ENCODE measurements at places on chromosomes 7 and 10. TPM values are rescaled to one million over a fixed set of nuclear protein-coding genes. Genes with fewer than 3 reads are reported as not detected.

GRCh38 chr10:123361832-123362231 lies 207.6 kb downstream of the BUB3 start:
- no peak for DNase-seq
- no peaks in the 10 kb centered on the region for H3K4me1 ChIP-seq
- H3K27ac ChIP-seq: no peak overlapping the region
- H3K4me3 ChIP-seq: no peak overlapping the region

- H3K36me3 ChIP-seq: no peaks in the 10 kb centered on the region
- H3K27ac ChIP-seq: no peak overlapping the region
- H3K4me1 ChIP-seq: no peaks in the 10 kb centered on the region
- no peak overlapping the region for H3K4me3 ChIP-seq
Measured at GRCh38 chr10:86139066-86139657, 227.4 kb downstream of the GRID1 start.

GRCh38 chr10:30804478-30805055 lies 175.0 kb upstream of the LYZL2 start:
- H3K27me3 ChIP-seq: no peaks in the 10 kb centered on the region
- no peak overlapping the region for H3K4me3 ChIP-seq
- DNase-seq: no peak
- peaks cover 7% of the 10 kb centered on the region for H3K4me1 ChIP-seq
- no peaks in the 10 kb centered on the region for H3K36me3 ChIP-seq

DNA sequence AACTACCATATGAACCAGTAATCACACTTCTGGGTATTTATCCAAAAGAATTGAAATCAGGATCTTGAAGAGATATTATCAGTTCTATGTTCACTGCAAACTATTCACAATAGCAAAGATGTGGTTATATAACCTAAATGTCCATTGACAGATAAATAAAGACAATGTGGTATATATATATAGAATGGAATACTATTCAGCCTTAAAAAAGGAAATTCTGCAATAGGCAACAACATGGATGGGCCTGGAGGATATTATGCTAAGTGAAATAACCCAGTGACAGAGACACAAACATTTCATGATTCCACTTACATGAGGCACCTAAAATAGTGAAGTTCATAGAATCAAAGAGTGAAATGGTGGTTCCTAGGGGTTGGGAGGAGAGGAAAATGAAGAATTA lies 90.6 kb upstream of the CDK1 start:
- no peak overlapping the region for H3K4me3 ChIP-seq
- no peak for DNase-seq
- no peaks in the 10 kb centered on the region for H3K36me3 ChIP-seq
- no peaks in the 10 kb centered on the region for H3K4me1 ChIP-seq
- H3K27ac ChIP-seq: no peak overlapping the region

- no peaks in the 10 kb centered on the region for H3K27me3 ChIP-seq
- no peak overlapping the region for H3K4me3 ChIP-seq
- peaks cover 14% of the 10 kb centered on the region for H3K36me3 ChIP-seq
- no peak overlapping the region for H3K27ac ChIP-seq
- no peaks in the 10 kb centered on the region for H3K4me1 ChIP-seq
Measured at GRCh38 chr10:5648494-5649457, 17.6 kb downstream of the ASB13 start.

DNA sequence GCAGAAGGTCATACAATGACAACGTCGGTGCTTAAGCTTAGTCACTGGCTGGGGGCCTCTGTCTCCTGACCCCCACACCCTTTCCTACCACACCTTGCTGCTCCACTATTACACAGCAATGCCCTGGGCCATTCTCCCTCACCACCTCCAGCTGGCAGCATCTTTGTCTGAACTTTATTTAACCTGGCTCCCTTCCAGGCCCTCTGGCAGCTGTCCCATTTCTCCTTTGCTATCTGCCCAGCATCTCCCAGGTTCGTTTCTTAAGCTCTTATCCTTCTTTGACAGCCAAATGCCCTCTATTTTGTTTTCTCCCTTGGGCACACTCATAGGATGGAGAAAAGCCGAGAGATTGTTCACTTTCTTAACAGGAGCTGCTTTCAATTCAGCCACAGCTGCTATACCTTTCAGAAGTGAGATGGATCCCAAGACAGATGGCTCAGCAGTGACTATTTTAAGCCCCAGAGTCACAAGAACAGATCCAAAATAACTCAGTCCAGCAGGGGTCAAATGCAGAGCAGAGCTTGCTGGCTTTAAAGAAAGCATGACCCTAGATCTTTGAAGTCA lies 1277.1 kb upstream of the AUTS2 start:
- H3K4me3 ChIP-seq: no peak overlapping the region
- H3K27ac ChIP-seq: no peak overlapping the region
- no peaks in the 10 kb centered on the region for H3K36me3 ChIP-seq

- no peaks in the 10 kb centered on the region for H3K27me3 ChIP-seq
- no peak overlapping the region for H3K4me3 ChIP-seq
- H3K27ac ChIP-seq: no peak overlapping the region
- peaks cover 8% of the 10 kb centered on the region for H3K4me1 ChIP-seq
- no peaks in the 10 kb centered on the region for H3K36me3 ChIP-seq
Measured at GRCh38 chr10:24891823-24892222, 60.6 kb downstream of the PRTFDC1 start.

ZCWPW1 gene
- total RNA-seq: 6.2 TPM

LRRC18 gene
- 2.2 TPM for total RNA-seq

DNA sequence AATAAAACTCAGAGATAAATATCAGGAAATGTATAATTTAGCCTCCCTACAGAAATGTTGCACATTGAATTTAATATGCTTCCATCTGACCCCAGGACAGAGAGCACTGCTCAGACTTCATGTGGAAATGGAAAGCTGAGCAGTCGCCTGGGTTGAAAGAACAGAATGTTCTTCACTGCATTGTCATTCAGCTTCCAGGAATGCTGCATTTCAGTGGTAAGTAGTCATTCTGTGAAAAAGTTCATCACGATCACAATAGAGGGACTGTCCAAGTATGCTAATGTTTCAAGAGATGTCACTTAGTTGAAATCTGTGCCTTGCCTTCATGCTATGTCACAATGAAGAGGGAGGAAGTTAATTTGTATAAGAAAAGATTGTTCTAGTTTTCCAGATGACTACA lies 147.3 kb downstream of the NRCAM start:
- no peak for DNase-seq
- H3K27me3 ChIP-seq: no peaks in the 10 kb centered on the region
- H3K4me3 ChIP-seq: no peak overlapping the region
- peaks cover 7% of the 10 kb centered on the region for H3K4me1 ChIP-seq
- no peaks in the 10 kb centered on the region for H3K36me3 ChIP-seq
- H3K27ac ChIP-seq: no peak overlapping the region

GRCh38 chr7:121480058-121480457 lies 84.0 kb upstream of the FAM3C start:
- no peak overlapping the region for H3K27ac ChIP-seq
- H3K27me3 ChIP-seq: no peaks in the 10 kb centered on the region
- H3K4me1 ChIP-seq: no peaks in the 10 kb centered on the region
- no peak overlapping the region for H3K4me3 ChIP-seq
- no peaks in the 10 kb centered on the region for H3K36me3 ChIP-seq

DNA sequence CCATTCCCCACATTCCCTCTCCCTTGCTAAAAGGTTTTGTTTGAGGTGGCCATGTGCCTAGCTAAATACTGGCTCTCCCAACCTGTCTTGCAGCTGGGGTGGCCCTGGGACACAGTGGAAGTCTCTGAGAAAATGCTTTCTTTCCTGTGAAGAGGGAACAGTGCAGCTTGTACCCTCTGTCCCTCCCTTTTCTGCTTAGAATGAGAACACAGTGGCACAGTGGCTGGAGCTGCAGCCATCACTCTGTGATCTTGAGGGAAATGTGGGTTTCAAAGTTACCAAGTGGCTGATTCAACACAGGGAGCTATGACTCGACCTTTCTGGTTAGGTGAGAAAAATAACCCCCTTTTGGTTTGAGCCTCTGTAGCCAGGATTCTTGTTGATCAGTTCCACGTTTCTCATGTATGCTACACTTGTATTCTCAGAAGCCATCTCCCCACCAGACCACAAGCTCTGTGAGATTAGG lies 62.7 kb upstream of the CARD11 start:
- no peaks in the 10 kb centered on the region for H3K4me1 ChIP-seq
- H3K36me3 ChIP-seq: no peaks in the 10 kb centered on the region

DNA sequence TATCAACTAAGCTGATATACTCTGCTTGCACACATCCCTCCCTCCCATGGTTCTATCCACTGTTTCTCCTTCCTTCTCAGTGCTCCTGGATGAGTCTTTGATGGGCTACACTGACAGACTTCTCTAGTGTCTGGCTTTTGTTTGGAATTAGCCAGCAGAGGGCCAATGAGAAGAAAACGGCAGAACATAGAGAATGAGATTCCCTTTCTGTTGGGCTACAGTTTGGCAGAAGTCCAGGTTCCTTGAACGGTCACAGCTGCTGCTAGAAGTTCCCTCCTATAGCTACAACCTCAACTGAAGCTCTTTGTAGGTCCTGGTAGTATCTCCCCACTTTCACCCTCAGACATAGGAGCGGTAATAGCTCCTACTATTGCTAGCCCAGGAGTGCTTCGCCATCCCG lies 251.1 kb upstream of the LRRN3 start:
- H3K4me3 ChIP-seq: no peak overlapping the region
- H3K36me3 ChIP-seq: no peaks in the 10 kb centered on the region
- H3K27me3 ChIP-seq: no peaks in the 10 kb centered on the region
- DNase-seq: no peak
- H3K27ac ChIP-seq: no peak overlapping the region

GRCh38 chr10:20622531-20623211 lies 274.4 kb downstream of the NEBL start:
- no peak overlapping the region for H3K4me3 ChIP-seq
- DNase-seq: no peak
- H3K27me3 ChIP-seq: no peaks in the 10 kb centered on the region
- H3K27ac ChIP-seq: no peak overlapping the region

SVIL gene
- total RNA-seq: 109 TPM

OR2A5 gene
- not detected for total RNA-seq

SLC35B4 gene
- 16.8 TPM for total RNA-seq

DNA sequence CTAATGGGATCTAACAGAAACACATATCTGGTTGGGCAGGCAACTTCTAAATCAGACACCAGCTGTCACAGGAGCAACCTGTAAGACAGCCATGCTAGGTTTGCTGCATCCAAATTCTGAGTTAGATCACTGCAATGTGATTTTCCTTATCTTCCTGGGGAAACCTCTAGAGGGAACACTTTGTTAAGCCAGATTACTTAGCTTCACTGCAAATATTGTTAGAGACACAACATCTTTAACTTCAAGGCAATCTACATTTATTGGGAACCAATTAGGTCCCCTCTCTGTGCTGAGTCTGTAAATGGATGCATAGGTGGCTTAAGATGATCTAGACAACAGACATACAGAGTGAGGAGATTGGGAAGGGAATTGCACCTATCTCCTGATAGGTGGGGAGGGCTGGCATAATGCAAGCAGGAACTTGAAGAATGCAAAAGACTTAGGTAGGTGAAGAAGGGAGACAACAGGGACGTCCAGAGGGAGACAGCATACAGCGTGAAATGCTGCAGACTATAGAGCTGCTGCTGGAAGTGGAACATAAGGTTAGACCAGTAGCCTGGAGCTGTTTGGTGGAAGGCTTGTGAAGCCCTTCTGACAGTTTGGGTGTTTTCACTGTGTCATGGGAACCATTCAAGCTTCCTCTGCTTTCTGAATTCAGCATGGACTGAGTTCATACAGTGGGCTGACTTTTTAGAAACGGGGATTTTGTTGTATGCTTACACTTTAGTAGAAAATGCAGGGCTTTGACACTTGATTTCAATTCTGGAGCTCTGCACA lies 109.8 kb upstream of the ELMO1 start:
- H3K36me3 ChIP-seq: no peaks in the 10 kb centered on the region
- no peak for DNase-seq
- H3K4me1 ChIP-seq: no peaks in the 10 kb centered on the region
- no peak overlapping the region for H3K4me3 ChIP-seq

- H3K4me3 ChIP-seq: no peak overlapping the region
- H3K36me3 ChIP-seq: peaks cover 17% of the 10 kb centered on the region
- no peak overlapping the region for H3K27ac ChIP-seq
- no peaks in the 10 kb centered on the region for H3K4me1 ChIP-seq
Measured at GRCh38 chr7:1811850-1812508, 141.9 kb downstream of the ELFN1 start.

DNA sequence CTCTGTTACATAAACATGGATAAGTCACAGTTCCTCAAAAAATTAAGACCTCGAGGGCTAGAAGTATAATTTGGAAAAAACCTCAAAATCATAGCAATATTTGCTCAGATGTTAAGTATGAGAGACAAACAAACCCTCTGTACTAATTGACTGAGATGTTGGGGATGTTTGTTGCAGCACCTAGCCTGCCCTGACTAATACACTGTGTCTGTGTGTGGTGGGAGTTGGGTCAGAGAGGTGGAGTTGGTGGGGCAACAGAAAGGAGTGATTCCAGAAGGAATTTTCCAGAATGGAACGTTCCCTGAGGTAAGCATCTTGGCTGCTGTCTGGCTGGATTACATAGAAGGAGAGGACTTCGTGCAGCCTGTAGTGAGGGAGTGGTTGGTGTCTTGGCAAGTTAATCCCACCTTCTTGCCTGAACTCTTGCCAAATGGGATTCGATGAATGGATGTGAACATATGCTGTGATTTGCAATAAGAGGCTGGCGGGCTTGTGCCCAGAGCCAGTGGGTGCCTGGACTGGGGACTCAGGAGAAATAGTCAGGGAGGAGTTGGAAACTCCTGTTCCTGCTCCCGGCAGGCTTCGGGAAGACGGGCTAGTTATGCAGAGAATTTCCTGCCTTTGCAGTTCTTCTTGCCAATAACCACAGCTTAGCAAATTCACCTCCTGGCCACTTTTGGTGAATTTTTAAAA lies 9.3 kb upstream of the FAM180A start:
- no peaks in the 10 kb centered on the region for H3K27me3 ChIP-seq
- H3K4me1 ChIP-seq: peaks cover 11% of the 10 kb centered on the region
- peak overlapping the region; percentile 24 for H3K4me3 ChIP-seq
- no peak for DNase-seq
- no peaks in the 10 kb centered on the region for H3K36me3 ChIP-seq
- peak overlapping the region; percentile 69 for H3K27ac ChIP-seq

- no peak overlapping the region for H3K4me3 ChIP-seq
- no peak for DNase-seq
- H3K4me1 ChIP-seq: peaks cover 15% of the 10 kb centered on the region
- H3K27me3 ChIP-seq: no peaks in the 10 kb centered on the region
- H3K36me3 ChIP-seq: no peaks in the 10 kb centered on the region
Measured at GRCh38 chr10:113131613-113132261, 181.7 kb downstream of the TCF7L2 start.

SLC26A3 gene
- not detected for total RNA-seq

ARHGAP22 gene
- 7.0 TPM for total RNA-seq

DNA sequence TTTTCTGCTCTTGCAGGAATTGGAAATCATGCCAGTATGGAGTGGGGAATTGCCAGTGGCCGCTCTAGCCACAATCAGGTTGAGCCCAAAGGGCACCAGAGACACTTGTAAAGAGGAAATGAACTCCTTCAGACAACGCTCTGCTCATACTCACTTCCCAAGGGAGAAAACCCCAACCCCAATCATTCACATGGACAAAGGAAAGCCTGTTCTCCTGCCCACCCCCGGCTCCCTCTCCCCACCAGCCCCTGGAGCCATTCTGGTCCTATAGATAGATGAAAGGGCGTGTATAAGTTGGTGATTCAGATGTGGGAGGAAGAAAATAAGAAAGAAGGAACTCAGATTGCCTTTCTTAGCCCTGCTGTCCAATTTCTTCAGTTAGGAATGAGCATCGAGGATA lies 57.4 kb downstream of the GFRA1 start:
- H3K4me3 ChIP-seq: no peak overlapping the region
- H3K27ac ChIP-seq: no peak overlapping the region
- no peaks in the 10 kb centered on the region for H3K27me3 ChIP-seq
- no peak for DNase-seq
- no peaks in the 10 kb centered on the region for H3K4me1 ChIP-seq

GRCh38 chr10:119538632-119539358 lies 3.7 kb downstream of the RGS10 start:
- H3K36me3 ChIP-seq: no peaks in the 10 kb centered on the region
- H3K27ac ChIP-seq: no peak overlapping the region
- peaks cover 25% of the 10 kb centered on the region for H3K4me1 ChIP-seq
- no peak overlapping the region for H3K4me3 ChIP-seq

PPP3CB gene
- total RNA-seq: 30.2 TPM

Data from upper lobe of left lung (tissue), 6 donors.